Erythroblast (primary cell): ENCODE measurements at places on chromosomes 1 and 21.

GRCh38 chr1:184507165-184507564 is 120.3 kb downstream of the C1orf21 start:
- DNase-seq: no peak

DNA sequence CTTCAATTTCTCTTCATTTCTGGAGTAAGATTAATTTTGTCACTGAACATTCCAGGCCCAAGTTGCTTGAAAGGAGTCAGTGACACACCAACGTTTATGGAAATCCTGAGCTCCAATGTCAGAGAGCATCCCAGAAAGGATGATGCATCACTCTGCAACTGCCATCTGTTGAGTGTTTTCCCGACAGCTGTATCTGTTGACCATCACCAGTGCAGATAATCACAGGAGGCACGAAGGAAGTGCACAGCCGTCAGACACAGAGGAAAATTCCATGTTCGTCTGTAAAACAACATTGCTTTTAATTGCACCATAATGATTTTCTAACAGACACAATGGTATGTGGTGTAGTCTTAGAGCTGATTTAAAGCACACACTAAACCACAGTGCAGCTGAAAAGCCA is 376.7 kb upstream of the ADGRL2 start:
- DNase-seq: no peak

- no peak for DNase-seq
These were observed 52.1 kb upstream of the CSF3R start for GRCh38 chr1:36534711-36535412.

- DNase-seq: no peak
These were observed 2.5 kb downstream of the GPR3 start for GRCh38 chr1:27394925-27395324.

GRCh38 chr1:12147201-12147701 is 19.5 kb upstream of the TNFRSF1B start:
- no peak for DNase-seq

DNA sequence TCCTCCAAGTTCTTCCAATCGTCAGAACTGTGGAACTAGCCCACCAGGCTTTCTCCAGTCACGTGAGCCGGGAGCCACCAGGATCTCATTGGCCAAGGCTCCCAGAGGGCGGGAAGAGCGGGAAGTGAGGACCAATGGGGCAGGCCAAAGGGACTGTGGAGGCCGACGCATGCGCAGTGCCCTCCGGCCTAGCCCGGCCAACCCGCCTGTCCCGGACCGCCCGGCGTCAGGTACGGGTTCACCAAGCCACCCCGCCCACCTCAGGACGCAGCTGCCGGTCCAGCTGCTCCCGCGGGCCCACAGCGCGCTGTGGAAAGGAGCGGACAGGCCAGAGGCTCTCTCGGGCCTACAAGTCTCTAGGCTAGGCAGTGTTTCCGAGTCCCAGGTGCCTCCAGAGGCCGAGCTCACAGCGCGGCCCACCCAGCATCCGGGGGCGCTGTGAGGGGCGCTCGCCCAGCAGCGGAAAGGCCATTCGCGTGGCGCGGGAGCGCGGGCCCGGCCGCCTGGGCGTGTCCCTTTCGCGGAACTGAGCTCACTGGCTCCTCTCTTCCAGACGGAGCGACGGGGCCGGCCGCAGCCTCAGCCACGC is 10.9 kb downstream of the OR14I1 start:
- DNase-seq: no peak

DNA sequence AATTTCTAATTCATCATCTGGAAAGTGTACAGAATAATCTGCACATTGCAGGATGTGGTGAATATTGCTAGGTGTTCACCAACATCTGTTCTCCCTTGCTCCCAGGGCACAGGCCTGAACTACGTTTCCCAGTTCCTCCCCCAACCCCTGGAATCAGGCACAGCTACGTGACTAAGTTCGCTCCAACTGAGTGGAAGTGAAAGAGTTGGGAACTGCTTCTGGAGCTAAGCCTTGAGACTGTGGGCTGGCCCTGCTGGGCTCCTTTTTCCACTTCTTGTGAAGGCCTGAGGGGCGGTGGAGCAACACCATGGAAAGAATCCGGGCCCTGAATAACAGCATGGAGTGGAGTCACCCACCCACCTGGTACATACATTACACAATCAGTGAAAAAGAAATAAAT is 534.6 kb downstream of the SMYD3 start:
- no peak for DNase-seq

DNA sequence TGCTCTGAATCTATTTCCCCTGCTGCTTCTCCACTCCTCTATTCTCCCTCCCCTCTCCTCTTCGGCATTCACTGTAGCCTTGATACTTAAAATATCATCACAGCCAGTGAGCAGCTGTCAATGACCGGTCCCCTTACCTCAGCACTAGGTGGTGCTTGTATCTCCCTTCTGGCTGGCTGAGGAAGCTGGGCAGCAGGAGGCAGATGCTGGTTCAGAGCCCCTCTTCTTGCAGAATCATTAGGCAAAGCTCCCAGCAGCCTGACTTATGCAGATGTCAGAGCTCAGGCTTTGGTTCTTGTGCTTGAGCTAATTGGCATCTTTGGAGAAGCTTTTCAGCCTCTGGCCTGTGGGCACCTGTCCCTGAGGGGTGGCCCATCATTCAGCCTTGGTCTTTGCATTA is 31.9 kb upstream of the KCNA2 start:
- no peak for DNase-seq

DNA sequence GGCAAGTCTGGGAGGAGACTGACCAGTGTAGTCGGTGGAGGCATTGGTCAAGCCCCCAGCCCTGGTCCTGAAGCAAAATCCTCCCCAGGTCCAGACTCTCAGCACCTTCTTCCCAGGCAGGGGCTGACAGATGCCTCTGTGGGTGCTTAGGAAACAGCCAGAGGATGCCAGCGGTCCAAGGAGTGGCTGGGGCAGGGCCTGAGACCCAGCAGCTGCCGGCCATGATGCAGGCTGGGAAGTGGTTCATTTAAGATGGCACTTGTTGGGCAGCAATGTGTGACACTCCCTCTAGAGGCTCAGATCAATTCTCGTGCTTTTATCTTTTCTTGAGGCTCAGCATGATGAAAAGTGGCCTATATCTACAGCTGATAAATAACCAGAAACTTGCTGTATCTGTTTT is 165.0 kb upstream of the VAMP3 start:
- DNase-seq: no peak

DNA sequence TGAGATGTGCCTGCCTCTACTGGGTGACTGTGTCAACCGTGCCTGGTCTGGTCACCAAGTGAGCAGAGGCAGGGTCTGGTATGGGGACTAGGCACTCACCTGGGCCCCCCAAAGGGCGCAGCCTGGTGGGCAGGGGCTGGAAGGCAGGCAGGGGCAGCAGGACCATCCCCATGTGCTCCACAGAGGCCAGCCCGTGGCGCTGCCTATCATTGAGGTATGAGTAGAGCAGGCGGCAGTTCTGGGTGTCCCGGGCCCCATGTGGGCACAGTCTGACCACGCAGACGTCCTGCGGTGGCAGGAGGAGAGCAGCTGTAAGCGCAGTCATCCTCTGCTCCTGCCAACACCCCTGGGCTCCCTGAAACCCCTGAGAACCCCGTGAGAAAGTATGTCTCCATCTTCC is 23.7 kb downstream of the SPOCD1 start:
- DNase-seq: no peak

DNA sequence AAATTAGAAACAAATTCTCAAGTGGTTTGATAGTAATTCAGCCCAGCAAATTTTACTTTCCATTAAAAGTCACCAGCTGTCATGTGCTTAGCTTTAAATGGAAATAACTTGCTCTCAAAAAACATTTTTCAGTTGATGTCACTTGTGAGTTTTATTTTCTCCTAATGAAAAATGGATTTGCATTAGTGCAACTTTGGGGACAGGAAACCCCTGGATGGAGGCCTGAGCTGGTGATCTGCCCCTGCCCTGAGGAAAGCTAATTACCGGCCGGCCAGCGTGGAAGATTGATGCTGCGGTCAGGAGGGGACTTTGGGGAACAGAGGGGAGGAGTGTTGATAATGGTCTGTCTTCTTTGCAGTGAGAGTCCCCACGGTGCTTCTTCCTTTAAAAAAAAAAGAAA is 66.8 kb upstream of the ANGPTL1 start:
- no peak for DNase-seq

DNA sequence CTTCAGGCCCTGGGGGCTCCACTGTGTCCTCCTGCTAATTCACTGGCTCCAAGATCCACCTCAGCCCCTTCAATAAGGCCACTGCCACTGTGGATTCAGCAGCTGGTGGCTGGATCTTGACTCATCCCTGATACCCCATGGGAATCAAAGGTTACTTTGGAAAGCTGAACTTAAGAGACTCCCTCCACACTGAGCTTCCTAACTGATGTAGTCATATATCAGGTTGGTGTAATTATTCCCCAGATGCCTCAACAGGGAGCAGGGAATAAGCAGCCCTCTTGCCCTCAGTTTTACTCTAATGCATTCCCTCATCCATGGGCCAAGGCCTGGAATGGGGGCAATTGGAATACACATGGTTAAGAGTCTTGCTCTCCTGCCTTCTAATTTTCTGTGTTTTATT is 164.6 kb downstream of the FASLG start:
- no peak for DNase-seq

DNA sequence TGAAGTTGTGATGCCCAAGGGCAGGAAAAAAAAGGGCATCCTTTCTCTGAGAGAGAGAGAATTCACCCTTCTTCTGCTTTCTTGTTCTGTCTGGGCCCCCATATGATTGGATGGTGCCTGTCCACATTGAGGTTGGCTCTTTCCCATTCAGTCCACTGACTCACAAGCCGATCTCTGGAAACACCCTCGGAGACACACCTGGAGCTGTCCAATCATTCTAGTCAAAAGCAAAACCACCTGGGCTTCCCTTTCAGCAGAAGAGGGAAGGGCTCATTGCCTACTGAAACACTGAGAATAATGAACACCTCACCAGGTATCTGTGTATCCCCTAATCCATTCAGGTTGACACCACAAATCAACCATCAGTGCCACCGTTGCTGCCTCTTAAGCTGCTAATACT is 103.7 kb upstream of the GNG12 start:
- no peak for DNase-seq

- no peak for DNase-seq
These were observed 190.2 kb upstream of the BRINP3 start for GRCh38 chr1:190667914-190668313.

DNA sequence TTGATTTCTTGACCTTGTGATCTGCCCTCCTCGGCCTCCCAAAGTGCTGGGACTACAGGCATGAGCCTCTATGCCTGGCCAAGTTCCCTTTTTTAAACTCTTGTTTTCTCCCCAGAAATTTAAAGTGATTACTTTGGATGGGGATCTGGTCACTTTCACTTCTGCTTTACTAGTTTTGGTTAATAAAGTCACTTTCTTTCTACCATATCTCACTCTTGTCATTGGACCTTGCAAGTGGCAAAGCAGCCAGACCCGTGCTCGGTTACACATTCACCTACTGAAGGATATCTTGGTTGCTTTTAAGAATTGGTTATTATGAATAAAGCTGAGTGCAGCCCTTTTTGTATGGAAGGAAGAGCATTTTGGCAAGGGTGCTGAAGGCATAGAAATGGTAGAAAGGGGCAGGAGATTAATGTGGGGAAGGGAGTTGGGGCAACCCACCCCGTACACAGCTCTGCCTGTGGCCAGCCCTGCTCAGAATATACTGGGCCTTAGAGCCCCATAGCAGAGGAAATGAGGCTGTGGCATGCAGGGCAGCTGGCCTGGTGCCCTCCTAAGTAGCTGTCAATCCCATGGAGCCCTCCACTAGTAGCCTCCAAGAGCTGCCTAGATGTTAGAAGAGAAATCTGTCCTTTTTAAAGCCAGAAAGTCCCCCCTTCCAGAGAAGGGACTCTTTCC is 40.7 kb downstream of the CD2 start:
- no peak for DNase-seq

- DNase-seq: no peak
These were observed 8.7 kb downstream of the SELENON start for GRCh38 chr1:25808481-25809244.

DNA sequence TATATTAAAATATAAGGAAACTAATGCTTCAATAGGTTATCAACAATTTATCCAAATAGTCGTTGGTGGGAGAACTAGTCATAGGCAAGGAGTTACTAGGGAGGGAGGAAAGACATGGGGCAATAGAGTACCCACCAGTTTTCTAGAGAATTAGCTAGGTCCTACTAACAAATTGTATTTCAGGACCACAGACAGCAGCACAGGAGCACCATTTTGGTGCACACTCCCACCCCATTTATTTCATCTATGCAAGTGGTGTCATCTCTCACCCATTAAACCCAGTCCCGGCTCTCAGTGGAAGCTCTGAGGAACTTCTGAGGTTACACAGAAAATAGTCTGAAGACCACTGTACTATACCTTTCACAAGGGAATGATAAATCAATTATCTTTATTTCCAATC is 89.0 kb upstream of the BCAR3 start:
- no peak for DNase-seq

DNA sequence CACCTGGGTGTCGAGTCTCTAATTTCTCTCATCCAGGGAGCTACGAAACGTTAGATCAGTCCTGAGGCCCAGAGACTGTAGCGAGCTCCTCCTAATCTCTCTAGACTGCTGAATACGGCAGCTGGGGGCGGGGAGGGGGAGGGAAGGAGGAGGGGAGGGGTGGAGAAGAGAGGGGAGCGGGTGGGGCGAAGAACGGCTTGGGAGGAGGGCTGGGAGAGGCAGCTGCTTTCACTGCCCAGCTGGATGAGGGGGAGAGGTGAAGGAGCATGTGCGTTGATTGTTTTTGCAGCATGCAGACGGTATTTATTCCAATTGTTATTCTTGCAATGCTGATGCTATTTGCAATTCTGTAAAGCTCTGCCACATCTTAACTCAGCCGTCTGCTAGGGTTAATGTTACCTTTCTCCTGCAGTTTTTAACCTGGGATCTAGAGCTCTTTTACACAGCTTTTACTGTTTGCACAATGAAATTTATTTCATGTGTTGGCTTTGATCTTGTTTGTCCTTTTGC is 790 bp downstream of the DNAJC6 start:
- DNase-seq: peak; percentile 92

- DNase-seq: peak; percentile 15
These were observed 40.5 kb upstream of the SAMD13 start for GRCh38 chr1:84260852-84261518.

- no peak for DNase-seq
These were observed 121.1 kb downstream of the LACTBL1 start for GRCh38 chr1:22851517-22851916.

GRCh38 chr1:56081173-56081572 is 498.2 kb downstream of the PLPP3 start:
- no peak for DNase-seq

- DNase-seq: no peak
These were observed 132.7 kb downstream of the NTNG1 start for GRCh38 chr1:107273515-107273914.

- no peak for DNase-seq
These were observed 379.3 kb upstream of the NCAM2 start for GRCh38 chr21:20618878-20619277.
